ENCODE measurements at places on chromosomes 2 and 18.
A peak's percentile ranks its signal among the peaks of the same experiment; 100 is the strongest.

- DNase-seq, result no peak
These were observed 109.8 kb downstream of the NOL10 start for GRCh38 chr2:10579876-10580514.

GRCh38 chr2:39069890-39070465, 50.9 kb downstream of the SOS1 start:
- DNase-seq, result no peak

DNA sequence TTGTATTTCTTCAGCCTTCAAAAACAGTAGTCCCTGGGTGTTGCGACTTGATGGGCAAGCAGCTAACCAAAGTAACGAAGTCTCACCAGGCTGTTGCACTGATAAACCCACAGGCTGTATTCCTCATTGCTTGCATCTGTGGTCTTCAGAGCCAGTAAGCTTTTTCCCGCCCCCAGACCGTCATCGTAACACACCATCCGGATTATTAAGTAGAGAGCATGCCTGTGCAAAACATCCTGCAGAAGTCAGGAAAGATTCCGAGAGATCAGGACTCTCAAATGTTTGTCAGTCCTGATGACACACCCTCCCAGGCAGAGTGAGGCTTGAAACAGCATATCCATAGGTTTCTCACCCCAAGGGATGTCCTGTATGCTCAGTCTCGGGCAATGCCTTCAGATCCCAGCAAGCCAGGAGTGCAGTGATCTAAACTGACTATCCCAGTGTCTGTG, 15.9 kb downstream of the ITGB1BP1 start:
- DNase-seq, result no peak

DNA sequence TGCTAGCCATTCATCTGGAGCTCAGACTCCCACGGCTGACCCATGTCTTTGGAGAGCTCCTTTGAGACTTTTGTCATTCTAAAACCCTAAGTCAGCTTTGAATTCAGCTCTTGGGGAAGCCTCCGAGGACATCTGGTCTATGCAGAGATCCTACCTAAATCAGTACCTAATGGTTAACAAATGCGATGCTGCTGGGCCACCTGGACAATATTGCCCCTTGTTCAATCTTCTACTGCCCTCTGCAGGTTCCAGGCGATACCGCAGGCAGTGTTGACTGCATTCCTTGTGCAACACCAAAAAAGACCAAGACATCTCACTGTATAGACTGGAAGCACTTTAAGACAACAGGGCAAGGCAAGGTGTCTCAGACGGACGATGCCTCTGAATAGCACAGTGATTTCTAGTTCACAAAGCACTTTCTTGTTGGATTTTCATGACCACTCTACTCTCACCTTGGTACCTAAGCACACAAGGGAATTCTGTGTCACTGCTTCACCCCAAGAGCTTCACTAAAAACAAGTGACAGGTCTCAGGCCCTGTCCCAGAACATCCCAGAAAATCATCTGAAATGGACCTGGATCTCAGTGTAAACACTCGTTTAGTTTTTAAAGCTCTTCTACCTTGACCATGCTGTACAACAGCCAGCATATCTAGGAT, 80.9 kb downstream of the XDH start:
- peak; percentile 48 for DNase-seq

GRCh38 chr2:171139860-171140259, 20.8 kb downstream of the TLK1 start:
- DNase-seq, result no peak

- DNase-seq, result no peak
These were observed 2.9 kb upstream of the SCYGR1 start for GRCh38 chr2:227390468-227391256.

GRCh38 chr2:86617738-86618137, 5.9 kb downstream of the RNF103 start:
- DNase-seq, result no peak

- DNase-seq, result no peak
These were observed 15.4 kb upstream of the RAB27B start for GRCh38 chr18:54812885-54813284.

GRCh38 chr18:49164738-49165137, 214.0 kb upstream of the SMAD7 start:
- no peak for DNase-seq

DNA sequence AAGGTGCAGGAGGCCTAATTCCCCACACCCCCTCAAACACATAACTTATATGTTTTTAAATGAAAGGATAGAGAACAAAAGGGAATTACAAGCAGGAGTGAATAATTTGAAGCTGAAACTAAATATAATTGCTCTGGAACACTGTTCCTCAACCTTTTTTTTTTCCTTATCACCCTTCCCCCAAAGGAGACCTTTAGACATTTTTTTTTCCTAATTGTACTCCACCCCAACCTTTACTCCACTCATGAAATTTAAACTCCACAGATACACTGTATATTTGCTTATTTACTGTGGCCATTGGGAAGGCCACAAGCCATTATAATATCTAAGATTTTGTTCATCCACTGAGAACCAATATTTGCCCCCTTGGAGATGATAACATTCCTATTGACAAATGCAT, 45.4 kb upstream of the PELI1 start:
- DNase-seq, result no peak

- no peak for DNase-seq
These were observed 112.2 kb downstream of the SOS1 start for GRCh38 chr2:39008665-39009064.

GRCh38 chr18:24188120-24188519, 49.3 kb downstream of the CABYR start:
- no peak for DNase-seq

GRCh38 chr18:62318228-62319180, 6.6 kb upstream of the TNFRSF11A start:
- DNase-seq, result no peak

DNA sequence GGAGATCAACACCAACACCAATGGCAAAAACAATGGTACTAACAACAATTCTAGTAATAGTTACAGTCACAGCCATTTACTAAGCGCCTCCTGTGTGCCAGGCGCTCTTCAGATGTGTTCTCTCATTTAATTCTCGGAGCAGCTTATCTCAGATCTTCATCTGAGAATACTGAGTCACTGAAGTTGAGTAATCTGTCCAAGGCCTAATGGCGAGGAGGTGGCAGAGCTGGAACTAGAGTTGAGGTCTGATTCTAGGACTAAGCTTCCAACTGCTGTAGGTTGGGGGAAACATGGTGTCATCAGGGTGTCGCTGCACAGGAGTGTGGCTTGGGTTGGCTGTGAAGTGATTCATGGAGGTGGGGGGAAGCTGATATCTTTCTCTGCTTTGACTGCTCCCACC, 156.1 kb downstream of the DYSF start:
- DNase-seq, result no peak

DNA sequence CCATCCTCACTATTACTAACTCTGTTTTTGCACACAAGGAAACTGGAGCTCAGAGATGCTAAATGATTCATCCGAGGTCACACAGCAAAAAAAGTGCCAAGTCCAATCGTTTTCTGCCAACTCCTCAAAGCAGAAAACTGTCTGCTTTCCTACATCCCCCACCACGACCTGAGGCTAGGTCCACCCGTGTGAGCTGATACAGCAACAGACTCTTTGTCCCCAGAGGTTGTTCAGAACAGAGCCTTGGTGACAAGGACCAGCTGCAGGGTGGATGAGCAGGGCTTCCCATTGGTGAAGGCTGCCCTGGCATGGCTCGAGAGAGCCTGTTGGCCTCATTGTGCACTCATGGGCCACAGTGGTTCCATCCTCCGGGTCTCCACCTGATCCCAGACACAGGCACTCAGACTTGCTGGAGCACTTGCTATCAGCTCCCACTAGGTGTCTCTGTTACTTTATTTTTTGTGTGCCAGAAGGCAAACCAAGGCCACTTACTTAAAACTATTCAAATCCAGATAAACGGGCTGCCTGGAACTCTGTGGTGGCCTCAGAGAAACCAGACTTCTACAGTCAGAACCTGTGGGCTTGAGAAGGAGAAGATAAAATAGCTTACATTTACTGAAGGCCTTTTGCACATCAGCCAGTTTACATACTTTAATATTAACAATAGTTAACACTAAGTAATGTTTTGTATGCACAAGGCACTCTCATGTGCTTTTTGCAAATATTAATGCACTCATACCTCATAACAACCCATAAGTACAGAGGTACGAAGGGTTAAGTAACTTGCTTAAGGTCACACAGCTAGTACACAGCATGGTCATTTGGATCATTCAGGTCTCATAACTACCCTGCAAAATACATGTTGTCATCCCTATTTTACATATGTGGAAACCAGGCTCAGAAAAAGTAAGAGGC, 62.9 kb upstream of the CTIF start:
- DNase-seq, result peak; percentile 3

DNA sequence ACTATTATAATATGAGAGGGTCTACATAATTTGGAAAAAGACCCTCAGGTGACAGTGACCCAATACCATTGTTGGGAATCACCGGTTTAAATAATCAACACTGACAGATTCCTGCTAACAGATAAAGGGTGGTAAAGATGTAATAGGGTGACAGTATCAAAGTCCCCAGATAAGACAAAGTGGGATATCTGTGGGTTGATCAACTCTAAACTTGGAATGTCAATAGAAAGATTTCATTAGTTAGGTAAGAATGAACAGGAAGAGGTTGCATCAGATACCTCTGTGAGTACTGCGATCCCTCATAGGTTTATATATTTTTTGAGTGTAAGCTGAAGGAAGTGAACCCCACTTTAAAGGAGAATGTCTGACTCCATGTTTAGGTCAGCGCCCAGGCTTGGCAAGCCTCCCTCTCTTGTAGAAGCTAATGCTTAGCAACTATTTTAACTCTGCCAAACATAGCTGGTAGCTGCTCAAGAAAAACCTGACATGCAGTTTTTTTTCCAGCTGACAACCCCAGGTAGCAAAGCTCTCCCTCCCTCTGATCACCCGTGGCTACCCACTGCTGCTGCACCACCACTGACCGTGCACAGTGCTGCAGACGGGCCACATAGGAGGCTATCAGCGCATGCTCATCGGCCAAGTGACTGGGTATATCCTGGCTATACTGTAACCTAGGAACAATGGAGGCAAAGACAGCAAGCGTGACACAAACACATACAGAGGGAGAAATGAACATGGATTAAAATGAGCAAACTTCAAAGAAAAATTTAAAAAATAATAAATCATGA, 113.3 kb upstream of the DNMT3A start:
- no peak for DNase-seq

DNA sequence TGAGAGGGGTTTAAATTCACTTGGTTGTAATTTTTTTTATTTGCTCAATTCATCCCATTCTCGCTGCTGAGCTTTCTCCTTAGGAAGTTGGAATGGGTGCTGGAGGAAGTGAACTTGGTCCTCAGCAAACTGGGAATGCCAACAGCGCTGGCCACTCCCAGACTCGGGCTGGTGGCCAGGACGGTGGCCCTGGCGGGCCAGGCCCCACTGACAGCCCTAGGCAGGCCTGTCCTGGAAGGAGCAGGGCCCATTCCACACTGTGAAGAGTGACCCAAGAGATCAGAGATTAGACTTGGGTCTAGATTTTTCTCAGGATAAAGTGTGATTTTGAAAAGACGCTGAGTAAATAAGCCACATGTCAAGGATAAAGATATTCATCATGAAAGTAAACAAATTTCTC, 132.7 kb downstream of the HDAC4 start:
- no peak for DNase-seq

- no peak for DNase-seq
These were observed 44.1 kb upstream of the ORC2 start for GRCh38 chr2:201007584-201007998.

- DNase-seq, result no peak
These were observed 74.9 kb downstream of the LINC00305 start for GRCh38 chr18:64073971-64074370.

GRCh38 chr2:231640241-231640640, 47.6 kb downstream of the TEX44 start:
- no peak for DNase-seq

GRCh38 chr2:218904176-218904575, 23.5 kb downstream of the WNT10A start:
- no peak for DNase-seq

DNA sequence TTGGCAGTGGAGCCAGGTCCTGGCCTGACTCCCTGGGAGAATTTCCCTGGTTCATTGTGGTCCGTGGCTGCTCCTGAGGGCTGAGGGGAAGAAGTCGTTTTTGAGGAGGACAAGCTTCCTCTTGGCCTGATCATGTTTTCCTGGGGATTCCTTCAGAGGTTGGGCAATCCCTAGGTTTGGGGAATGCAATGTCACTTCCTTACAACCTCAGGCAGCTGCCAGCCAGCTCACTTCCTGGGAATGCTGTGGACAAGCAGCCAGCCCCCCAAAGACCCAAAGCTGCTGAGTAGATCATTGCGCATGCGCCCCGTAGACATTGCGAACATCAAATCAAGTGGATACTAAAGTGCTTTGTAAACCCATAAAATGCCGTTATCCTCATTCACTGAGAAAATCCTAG, 7.7 kb upstream of the DNMT3A start:
- DNase-seq, result no peak

DNA sequence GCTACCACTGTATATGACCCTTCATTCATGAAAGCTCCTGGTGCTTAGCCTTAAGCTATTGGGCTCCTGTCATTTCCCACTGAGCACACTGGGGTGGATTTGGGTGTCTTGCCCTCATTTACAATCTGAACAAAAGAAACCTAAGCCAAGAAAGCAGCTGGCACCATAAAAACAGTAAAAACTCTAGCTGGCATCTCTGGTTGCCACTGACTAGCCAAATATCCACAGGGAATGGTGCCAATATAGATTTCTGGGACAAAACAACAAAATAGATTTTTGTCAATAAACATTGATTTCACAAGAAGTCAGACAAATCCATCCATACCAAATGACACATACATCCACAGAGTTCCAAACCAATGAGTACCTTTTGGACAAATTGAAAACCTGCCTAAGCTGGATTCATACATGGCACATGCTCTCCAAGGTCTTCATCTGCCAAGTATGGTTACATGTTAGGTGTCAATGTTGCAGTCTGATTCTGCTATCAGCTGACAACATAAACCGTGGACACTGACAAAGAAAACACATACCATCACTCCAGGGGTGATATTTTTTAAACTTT, 1081.5 kb upstream of the ZEB2 start:
- DNase-seq, result no peak

- DNase-seq, result no peak
These were observed 99.2 kb downstream of the DYNAP start for GRCh38 chr18:54690198-54690597.

- no peak for DNase-seq
These were observed 7.3 kb upstream of the EN1 start for GRCh38 chr2:118854507-118855345.

- DNase-seq, result no peak
These were observed 435.3 kb downstream of the TGIF1 start for GRCh38 chr18:3885209-3885792.

DNA sequence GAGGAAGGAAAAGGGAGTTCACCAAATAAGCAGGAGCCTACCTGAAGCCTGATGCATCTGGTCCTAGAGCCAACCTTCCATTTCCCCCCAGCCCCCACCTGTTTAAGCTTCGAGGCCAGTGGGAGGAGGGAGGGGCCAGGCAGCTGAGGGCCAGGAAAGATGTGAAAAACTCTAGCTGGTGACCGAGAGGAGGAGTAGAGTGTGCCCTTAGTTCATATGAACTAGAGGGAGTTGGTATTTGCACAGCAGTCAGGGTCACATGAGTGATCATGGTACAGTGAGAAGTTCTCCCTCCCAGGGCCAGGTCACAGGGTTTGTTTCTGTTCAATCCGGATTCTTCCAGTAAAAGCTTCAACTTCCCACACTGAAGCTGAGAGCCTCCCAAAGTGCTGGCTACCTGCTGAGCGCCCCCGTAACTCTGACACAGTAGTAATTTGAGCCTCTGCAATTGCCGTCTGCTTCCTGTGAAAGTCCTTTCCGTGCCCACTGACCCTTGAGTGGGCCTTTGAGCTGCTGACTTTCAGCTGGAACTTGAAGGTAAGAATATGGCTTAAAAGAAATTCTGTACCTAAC, at the start of gene SULT1C2:
Gene SULT1C2 (plus strand): TSS at position 362 of the 573 bp plus-strand sequence. CDS start 4,773 bp downstream, outside the sequence.
- DNase-seq, result no peak

- DNase-seq, result peak; percentile 34
These were observed 96.9 kb upstream of the TANK start for GRCh38 chr2:161063157-161063945.

GRCh38 chr18:79394534-79395307, 1.0 kb upstream of the NFATC1 start:
- peak; percentile 75 for DNase-seq
